ENCODE measurements at places on chromosomes 2 and 18.

GRCh38 chr18:79587779-79588635, 91.6 kb upstream of the CTDP1 start:
- DNase-seq: no peak

- no peak for DNase-seq
Observed at GRCh38 chr2:70817284-70817954, 3.0 kb downstream of the CLEC4F start.

GRCh38 chr2:226338825-226339224, 460.8 kb downstream of the IRS1 start:
- no peak for DNase-seq

DNA sequence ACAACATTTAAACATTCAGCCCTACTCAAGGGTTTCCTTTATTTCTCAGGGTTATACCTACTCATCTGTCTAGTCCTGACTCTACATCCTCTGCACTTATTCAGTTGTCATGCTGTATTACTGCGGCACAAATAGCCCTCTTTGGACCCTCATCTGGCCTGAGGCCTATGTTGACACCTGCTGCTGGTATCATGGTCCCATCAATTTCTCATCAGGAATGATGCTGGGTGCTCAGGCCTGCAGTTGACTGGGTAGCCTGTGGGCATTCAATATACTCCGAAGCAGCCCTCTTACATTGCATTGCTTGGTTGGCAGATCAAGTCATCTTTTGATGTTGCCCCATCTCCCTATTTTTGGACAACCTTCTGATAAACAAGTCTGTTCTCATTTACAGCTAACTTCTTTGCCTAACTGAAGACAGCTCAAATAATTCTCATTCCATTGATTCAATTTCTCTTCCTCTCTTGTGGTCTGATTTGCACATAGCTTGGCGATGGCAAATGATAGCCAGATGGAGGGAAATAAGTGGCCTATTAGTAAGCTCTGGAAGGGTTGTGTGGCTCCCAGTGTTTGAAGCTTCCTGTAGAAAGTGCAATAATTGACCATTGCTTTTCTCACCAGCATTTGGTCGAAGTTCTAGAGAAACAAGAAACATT, 19.1 kb upstream of the MC4R start:
- DNase-seq: no peak

DNA sequence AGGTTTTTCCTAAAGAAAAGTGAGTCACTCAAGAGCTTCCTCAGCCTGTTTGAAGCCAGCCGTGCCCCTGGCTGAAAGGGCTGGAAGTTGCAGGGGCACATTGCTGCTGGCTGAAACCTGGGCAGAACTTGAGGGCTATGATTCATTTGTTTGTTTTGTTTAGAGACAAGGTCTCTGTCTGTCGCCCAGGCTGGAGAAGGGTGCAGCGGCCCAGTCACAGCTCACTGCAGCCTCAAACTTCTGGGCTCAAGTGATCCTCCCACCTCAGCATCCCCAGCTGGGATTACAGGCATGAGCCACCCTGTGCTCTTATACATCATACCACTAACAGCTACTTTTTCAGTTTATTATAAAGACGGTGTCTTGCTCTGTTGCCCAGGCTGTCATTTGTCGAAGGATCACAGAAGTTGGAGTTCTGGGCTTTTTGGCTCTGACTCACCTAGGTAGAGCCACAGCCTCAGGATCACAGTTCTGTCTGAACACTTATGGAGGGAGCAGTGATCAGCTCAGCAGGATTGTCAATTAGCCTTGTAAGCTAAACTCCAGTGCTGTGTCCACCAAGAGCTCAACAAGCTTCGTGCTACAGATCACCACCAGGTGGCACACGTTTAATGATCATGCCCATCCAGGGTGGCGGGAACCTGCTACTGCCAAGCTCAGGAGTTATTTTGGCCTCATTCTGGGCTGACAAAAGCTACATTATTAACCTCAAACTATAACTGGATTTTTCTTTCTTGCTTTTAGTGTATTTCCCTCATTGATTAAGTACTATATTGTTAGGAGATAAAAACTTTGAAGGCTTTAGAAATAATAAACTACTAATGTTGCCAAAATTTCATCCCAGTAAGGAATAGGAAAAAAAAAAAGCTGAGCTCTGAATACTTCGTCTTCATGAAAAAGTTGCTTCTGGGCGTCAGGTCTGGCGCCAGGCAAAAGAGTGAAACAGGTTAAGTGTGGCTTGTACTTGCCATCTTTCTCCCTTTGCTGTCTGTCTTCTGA, 57.9 kb downstream of the ARHGEF33 start:
- DNase-seq: peak; percentile 81

Data from NCI-H460 (cell line).